ENCODE measurements at places on chromosomes 12 and 14. TPM values are rescaled to one million over a fixed set of nuclear protein-coding genes. Genes with fewer than 3 reads are reported as not detected.

DNA sequence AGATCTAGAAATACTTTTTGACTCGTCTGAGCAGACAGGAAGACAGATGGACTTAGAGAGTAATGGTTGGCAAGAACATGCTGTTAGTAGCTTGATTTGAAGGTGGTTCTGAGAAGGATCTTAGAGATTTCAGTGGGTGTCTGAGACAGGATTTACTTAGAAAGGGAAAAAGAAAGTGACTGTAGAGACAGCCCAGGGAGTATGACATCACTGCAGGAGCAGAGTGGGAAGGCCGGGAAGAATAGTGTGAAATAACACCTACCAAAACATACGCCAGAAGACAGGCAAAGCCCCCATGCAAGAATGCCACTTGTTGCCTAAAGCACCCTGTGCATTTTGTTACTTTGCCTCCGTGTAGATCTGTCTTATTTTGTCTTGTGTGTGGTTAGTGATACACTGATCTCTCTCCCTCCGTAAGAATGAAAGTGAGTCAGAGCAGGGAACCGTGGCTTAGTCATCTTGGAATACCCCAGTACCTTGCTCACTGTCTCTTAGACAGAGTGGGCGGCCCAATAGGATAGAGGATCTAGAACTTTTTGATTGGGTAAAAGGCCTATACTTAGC, 161.3 kb upstream of the IFNG-AS1 start:
- no peaks in the 10 kb centered on the region for H3K27me3 ChIP-seq
- H3K4me1 ChIP-seq: 0 out of 2 replicates have a peak, but pooled peaks cover 5% of the 10 kb centered on the region
- H3K4me3 ChIP-seq: no peak overlapping the region
- no peaks in the 10 kb centered on the region for H3K36me3 ChIP-seq
- no peak overlapping the region for H3K27ac ChIP-seq

- H3K27ac ChIP-seq: no peak overlapping the region
- H3K4me3 ChIP-seq: no peak overlapping the region
- H3K4me1 ChIP-seq: no peaks in the 10 kb centered on the region
- H3K27me3 ChIP-seq: no peaks in the 10 kb centered on the region
- H3K36me3 ChIP-seq: no peaks in the 10 kb centered on the region
- no peak for DNase-seq
Measured at GRCh38 chr12:729221-729620, 23.2 kb upstream of the WNK1 start.

DNA sequence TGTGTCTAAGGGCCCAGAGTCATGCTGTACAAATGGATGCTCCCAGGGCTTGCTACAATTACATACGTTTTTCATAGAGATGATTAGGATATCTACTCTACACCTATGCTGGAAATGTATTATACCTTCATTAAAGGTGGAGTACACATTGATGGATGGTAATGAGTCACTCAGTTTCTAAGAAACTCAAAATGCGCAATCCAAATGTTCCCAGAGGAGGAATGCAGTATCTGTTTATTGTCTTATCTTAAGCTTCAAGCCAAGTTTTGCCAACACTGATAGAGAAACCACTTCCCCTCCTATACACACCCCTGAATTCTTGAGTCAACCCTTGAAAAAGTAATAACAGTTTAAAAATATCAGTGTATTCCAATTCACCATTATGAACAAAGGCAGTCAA, 266.6 kb upstream of the FAR2 start:
- H3K27me3 ChIP-seq: no peaks in the 10 kb centered on the region
- no peak overlapping the region for H3K4me3 ChIP-seq
- H3K27ac ChIP-seq: no peak overlapping the region
- no peaks in the 10 kb centered on the region for H3K4me1 ChIP-seq
- no peaks in the 10 kb centered on the region for H3K36me3 ChIP-seq

GRCh38 chr12:26290565-26290964, 95.2 kb downstream of the SSPN start:
- H3K27ac ChIP-seq: no peak overlapping the region
- DNase-seq: no peak
- H3K36me3 ChIP-seq: no peaks in the 10 kb centered on the region
- H3K27me3 ChIP-seq: no peaks in the 10 kb centered on the region
- no peaks in the 10 kb centered on the region for H3K4me1 ChIP-seq

DNA sequence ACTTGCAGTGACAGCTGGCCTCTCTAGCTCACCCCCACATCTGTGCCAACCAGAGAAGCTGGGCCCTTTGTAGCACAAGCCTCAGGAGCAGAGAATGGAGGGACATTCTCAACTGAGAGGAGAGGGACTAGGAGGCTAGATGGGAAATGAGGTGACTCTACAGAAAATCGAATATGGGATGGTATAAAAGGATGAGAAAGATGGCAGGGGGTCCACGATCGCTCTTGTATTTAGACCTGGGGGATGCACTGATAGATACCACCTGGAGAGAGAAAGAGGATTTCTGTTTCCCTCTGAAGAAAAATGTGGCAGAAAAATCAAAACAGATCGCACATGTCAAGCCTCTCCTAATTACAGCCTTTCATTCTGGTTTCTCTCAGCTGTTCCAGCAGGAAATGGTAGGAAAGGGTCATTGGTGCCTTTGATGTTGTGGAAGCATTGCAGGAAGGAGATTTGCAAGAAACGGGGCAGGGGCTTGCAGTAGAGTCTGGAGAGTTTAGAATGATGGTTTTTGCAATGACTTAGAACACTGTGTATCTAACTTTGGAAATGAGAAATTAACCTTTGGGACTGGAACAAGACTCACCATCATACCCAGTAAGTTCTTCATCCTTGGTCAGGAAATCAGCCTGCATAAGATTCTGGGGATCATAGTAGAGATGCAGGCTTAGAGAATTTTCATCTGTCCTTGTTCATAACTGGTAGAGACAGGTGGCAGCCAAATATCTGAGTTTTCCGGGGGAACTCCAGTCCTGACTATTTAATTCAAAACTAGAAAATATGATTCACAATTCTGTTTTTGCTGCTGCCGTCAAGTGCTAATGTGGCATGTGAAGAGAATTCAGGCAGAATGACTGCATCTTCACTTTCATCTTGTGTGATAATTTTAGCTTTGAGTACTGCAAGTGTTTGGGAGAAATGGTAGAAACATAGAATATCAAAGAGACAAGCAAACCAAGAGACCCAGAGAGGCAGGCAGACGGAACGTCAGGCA, 98.8 kb downstream of the DAD1 start:
- H3K4me1 ChIP-seq: peaks cover 15% of the 10 kb centered on the region
- H3K27ac ChIP-seq: no peak overlapping the region
- H3K36me3 ChIP-seq: no peaks in the 10 kb centered on the region
- no peak overlapping the region for H3K4me3 ChIP-seq

GRCh38 chr14:104998801-104999200, 13.2 kb downstream of the CLBA1 start:
- no peaks in the 10 kb centered on the region for H3K27me3 ChIP-seq
- no peak for DNase-seq
- no peak overlapping the region for H3K4me3 ChIP-seq
- no peaks in the 10 kb centered on the region for H3K36me3 ChIP-seq
- H3K4me1 ChIP-seq: no peaks in the 10 kb centered on the region

GRCh38 chr14:66377574-66377973, 108.6 kb upstream of the CCDC196 start:
- no peaks in the 10 kb centered on the region for H3K27me3 ChIP-seq
- H3K27ac ChIP-seq: no peak overlapping the region
- H3K4me1 ChIP-seq: peaks cover 13% of the 10 kb centered on the region
- H3K36me3 ChIP-seq: no peaks in the 10 kb centered on the region
- H3K4me3 ChIP-seq: no peak overlapping the region
- no peak for DNase-seq

DNA sequence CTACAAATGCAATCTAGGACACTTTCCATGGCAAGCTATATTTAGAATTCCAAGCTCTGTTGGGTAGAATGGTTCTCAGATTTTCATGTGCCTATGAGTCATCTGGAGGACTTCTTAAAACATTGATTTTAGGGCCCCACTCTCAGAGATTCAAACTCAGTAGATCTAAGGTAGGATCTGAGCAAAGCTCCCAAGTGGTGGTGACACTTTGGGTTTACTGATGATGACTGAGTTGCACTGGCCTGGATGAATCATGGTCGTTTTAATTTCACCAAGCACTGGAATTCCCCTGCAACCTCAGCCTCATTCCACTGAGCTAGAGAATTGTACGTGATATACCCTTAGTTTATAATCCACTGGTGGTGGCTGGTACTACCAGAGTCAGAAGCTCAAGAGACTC, 86.5 kb downstream of the PPM1H start:
- H3K4me1 ChIP-seq: peaks cover 28% of the 10 kb centered on the region
- no peak overlapping the region for H3K4me3 ChIP-seq
- H3K27me3 ChIP-seq: no peaks in the 10 kb centered on the region
- DNase-seq: no peak

DNA sequence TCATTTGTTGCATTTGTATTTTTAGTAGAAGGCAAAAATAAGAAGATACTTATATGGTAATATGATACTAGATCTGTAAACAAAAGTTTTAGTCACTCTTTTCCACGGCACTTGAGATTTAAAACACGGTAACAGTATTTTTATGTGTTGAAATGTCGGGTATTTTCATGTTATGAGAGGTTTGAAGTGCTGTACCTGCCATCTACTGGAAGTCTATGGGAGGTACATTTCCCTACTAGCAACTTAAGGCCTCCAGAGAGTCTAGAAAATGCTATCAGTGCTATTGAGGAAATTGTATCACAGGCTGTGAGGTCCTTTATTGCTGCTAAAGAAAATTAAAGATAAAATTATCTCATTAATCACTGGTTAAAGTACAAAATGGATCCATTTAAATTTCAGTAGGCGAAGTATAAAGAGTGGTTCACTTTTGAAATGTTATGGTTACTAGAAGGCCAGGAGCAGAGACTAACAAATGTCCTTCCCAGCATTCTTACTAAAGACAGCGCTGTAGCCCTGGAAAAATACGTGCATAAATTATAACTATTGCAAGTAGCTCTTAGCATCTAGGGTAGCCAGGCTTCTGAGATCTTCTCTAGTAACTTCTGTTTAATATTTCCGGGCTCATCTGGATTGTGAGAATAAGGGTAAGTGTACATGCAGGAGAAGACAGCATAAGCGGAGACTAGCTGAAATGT, 77.6 kb upstream of the PRKD1 start:
- no peak overlapping the region for H3K27ac ChIP-seq
- H3K4me3 ChIP-seq: no peak overlapping the region
- no peaks in the 10 kb centered on the region for H3K4me1 ChIP-seq
- no peaks in the 10 kb centered on the region for H3K36me3 ChIP-seq
- DNase-seq: peak; percentile 72
- H3K27me3 ChIP-seq: no peaks in the 10 kb centered on the region

GRCh38 chr12:116324654-116325335, 47.3 kb upstream of the MED13L start:
- H3K27ac ChIP-seq: no peak overlapping the region
- H3K36me3 ChIP-seq: no peaks in the 10 kb centered on the region
- H3K4me1 ChIP-seq: no peaks in the 10 kb centered on the region

- no peaks in the 10 kb centered on the region for H3K36me3 ChIP-seq
- no peak for DNase-seq
- H3K27me3 ChIP-seq: no peaks in the 10 kb centered on the region
- no peak overlapping the region for H3K4me3 ChIP-seq
- no peaks in the 10 kb centered on the region for H3K4me1 ChIP-seq
Measured at GRCh38 chr14:70619708-70620107, 19.3 kb upstream of the MED6 start.

- H3K27ac ChIP-seq: peak overlapping the region; percentile 88
- H3K4me3 ChIP-seq: no peak overlapping the region
- H3K36me3 ChIP-seq: no peaks in the 10 kb centered on the region
- DNase-seq: peak; percentile 30
- H3K4me1 ChIP-seq: peaks cover 36% of the 10 kb centered on the region
Measured at GRCh38 chr12:69466867-69467266, 3.3 kb upstream of the FRS2 start.

- no peaks in the 10 kb centered on the region for H3K36me3 ChIP-seq
- H3K4me3 ChIP-seq: no peak overlapping the region
- H3K27me3 ChIP-seq: no peaks in the 10 kb centered on the region
- DNase-seq: no peak
Measured at GRCh38 chr14:89902881-89903280, 51.6 kb downstream of the EFCAB11 start.

DNA sequence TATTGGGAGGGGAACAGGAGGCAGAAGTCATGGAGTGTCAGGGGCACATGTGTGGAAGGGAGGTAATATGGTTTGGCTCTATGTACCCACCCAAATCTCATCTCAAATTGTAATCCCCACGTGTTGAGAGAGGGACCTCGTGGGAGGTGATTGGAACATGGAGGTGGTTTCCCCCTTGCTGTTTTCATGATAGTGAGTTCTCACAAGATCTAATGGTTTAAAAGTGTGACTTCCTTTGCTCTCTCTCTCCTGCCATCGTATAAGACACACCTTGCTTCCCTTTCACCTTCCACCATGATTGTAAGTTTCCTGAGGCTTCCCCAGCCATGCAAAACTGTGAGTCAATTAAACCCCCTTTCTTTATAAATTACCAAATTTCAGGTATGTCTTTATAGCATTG, 41.6 kb upstream of the CDK17 start:
- no peaks in the 10 kb centered on the region for H3K27me3 ChIP-seq
- H3K36me3 ChIP-seq: no peaks in the 10 kb centered on the region
- H3K4me1 ChIP-seq: no peaks in the 10 kb centered on the region
- no peak overlapping the region for H3K27ac ChIP-seq
- no peak for DNase-seq

The DLGAP5 gene
- 106 TPM for total RNA-seq

The FAM186B gene
- 0.38 TPM for total RNA-seq

The SCAF11 gene
- total RNA-seq: 89.9 TPM

The MANSC1 gene
- 5.1 TPM for total RNA-seq

The CACNA1C gene
- total RNA-seq: 0.82 TPM

The GALNT8 gene
- 8.4 TPM for total RNA-seq

Data from GM23338 (cell line).